ENCODE measurements at places on chromosomes 1 and 21.

DNA sequence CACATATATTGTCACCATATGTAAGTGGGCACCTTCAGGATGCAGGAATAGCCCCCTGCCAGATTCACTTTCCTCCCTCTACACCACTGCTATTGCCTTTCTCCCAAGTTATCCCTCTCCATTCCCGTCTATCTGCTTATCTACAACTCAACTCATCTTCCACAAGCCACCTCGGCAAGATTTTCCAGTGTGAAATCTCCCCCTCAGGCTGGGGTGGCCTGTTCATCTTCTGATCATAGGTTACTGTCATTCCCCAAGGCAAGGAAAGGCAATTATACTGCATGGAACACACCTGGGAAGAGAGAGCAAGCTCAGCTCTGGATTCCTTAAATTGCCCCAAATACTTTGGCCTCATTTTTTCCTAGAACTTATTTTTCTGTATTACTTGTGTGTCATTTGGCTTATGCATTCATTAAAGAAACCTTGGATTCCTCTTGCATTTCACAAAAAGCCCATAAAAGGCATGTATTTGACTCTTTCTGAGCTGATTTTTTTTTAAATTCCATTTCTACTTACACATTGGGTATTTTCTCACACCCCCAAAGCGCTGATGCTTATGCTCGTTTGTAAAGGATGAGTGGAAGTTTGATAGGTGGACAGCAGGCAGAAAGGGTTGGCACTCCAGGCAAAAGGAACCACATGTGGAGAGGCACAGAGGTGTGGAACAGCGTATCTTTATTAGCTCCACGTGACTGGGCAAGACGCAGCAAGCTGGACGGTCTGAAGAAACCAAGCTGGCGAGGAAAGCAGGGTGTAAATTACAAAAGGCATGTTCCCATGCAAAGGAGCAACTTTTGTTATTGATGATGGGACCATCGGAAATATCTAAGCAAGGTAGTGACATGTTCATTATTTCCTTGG lies 169.7 kb upstream of the RAB4A start:
- DNase-seq: no peak

GRCh38 chr21:15206514-15206913 lies 141.7 kb upstream of the NRIP1 start:
- DNase-seq: no peak

DNA sequence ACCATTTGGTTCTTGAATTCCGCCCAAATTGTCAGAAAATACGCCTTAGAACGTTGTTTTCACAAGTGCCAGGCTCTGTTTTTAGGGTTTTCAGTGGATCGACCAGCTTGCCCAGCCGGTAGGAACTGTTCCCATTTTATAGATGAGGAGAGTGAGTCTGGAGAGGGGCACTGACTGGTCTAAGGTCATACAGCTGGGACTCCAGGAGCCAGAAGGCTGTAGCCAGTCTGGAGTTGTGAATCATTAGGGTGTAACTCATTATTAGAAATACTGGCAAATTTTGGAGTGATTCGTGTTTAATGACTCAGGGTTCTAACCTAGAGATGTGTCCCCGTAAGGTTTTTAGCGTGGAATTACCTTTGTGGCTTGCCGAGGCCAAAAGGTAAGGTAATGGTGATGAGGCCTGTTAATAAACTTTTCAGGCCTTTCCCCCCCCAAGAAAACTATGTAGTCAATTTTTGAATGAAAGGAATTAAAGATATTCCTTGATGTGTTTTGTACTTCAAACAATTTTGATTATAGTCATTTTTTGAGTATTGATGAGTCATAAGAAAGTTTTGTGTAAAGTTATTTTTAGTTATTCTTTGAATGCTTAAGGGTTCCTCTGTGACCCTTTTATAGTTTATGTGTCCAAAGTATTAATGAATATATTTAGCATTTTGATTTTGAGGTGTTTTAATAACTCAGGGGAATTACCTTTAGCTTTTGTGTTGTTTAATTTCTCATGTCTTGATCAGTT lies 2.1 kb downstream of the DYRK1A start:
- no peak for DNase-seq

- peak; percentile 15 for DNase-seq
These were observed at the start of gene RIPK4 for GRCh38 chr21:41766883-41767605. RIPK4 (minus strand) TSS chr21:41767052; CDS start chr21:41767041, 11 bp downstream.

DNA sequence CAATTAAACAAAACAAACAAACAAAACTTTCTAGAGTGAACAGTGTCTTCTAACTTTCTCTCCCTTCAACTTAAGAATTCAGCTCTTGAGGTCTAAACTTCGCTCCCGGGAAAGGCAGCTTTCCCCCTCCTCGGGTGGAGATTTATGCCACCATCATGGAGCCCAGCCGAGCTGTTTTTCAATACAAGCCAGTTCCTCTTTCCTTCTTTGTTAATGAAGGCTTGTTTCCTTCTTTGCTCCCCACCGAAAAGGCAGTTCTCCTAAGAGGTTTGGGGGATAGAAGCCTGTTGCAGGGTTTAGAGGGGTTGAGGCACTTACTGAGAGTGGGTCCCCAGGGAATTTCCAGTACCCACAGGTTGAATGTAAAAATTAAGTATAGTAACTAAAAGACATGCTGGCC lies 26.5 kb downstream of the OLIG1 start:
- no peak for DNase-seq

DNA sequence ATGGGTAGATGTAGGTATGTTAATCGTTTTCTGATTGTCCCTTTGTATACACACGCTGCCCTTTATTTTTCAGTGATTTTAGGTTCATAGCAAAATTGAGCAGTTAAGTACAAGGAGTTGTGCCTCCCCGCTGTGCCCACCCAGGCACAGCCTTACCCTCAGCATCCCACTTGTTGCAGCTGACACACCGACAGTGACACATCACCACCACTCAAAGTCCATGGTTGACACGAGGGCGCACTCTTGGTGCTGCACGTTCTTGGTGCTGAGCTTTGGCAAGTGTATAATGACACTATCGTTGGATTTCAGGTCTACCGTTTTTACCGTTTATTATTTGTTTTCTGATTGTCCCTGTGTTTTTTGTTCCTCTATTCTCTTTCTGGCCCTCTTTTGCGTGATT lies 15.6 kb downstream of the C1orf159 start:
- DNase-seq: no peak

GRCh38 chr1:67609577-67610341 lies 75.2 kb upstream of the GADD45A start:
- no peak for DNase-seq

GRCh38 chr21:18460979-18461378 lies 57.4 kb upstream of the TMPRSS15 start:
- DNase-seq: no peak

DNA sequence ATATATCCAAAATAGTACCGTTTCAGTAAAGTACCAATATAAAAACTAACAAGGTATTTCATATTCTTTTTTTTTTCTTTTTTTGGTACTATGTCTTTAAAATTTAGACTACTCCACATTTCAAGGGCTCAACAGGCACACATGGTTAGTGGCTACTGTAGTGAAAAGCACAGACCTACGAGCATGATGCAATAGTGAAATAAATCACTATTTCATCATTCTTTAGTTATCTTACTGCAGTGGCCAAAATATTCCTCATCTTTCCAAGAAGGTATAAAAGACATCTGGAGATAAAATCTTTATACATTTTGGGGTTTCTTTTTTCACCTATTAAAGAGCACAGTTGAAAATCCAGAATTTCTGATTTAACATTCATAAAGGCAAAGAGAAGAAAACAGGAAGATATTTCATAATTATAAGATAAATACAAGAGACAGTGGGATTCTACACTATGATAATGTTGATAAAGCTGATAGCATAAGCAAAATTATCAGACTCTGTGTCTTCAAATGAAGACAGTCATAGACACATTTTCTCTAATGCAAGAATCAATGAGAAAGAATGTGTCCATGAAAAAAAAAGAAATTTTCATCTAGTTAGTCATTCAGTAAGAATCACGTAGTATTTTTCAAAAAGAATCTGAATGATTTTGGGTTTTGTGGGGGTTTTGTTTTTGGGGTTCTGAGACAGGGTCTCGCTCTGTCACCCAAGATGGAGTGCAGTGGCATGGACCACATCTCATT lies 41.9 kb downstream of the CEP170 start:
- no peak for DNase-seq

GRCh38 chr1:67561704-67562113 lies 123.3 kb upstream of the GADD45A start:
- DNase-seq: peak; percentile 88

GRCh38 chr1:21770201-21770600 lies 12.7 kb downstream of the USP48 start:
- DNase-seq: no peak

- no peak for DNase-seq
These were observed 42.7 kb upstream of the TMEM51 start for GRCh38 chr1:15110867-15111230.

DNA sequence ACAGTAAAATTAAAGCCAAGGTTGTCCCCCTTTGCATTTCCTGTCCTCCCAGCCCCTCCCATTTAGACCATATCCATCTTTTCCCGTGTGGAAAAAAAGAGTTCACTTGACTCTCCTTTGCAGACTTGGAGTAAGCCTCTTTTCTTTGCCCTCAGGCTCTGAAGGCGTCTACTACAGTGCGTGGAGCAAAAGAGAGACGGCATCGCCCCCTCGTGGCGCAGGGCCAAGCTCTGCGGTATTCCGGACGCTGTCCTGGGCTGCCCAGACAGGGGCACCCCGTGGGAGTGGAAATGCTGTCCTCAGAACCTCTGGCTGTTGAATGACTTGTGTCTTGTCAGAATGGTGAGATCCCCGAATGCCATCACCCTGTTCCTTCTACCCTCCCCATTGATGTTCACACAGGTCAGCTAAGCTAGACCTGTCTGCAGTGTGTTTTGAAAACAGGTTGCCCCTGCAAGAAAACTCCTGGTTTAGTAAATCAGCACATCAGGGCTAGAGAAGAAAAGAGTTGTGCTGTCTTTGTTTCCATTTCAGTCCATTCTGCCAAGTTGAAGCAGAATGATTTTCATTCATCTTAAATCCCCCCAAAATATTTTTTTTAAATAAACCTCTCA lies 12.3 kb upstream of the GJA8 start:
- peak; percentile 29 for DNase-seq

GRCh38 chr1:159743651-159744410 lies 29.4 kb upstream of the CRP start:
- DNase-seq: no peak

DNA sequence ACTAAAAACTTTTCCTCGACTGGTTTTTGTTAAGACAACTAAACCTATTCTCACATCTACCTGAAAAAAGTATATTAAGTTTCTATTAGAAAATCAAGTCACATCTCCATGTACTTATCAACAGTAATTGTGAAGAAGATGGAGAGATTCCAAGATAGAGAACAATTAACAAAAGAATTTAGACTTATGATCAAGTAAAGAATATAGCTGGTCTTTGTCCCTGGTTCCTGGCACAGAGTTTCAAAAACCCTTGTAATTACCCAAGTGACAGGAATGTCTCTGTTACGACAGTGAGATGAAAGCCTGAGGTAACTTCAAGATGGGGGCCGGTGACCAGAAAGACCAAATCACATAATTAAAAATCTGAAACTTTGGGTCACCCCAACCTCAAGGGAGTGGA lies 91.6 kb downstream of the ASH1L start:
- no peak for DNase-seq

DNA sequence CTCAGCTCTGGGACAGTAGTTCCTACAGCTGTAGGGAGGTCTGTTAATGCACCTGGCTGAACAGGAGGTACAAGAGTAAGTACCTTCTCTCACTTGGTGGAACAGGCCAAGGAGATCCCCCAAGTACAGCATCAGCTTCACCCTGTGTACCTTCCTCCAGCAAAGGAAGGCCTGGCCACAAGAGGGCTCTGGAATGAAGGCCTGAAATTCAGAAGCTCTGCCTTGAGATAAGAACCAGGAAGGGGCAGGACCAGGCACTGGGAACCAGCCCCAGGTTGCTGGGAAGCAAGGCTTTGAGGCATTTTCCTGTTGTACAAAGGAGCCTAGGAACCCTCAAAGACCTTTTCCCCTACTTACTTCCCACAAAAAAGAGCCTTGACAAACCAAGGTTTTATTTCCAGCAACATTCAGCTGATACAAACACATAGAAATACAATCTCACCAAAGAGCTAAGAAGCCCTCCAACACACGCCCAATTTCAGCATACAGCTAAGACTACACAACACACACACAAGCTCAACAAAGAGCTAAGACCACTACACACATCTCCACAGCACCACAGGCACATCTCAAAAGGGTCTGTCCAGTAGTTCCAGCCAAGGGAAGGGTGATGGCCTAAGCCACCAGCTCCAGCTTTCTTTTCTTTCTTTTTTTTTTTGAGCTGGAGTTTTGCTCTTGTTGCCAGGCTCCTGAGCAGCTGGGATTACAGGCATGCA lies 23.5 kb downstream of the F11R start:
- DNase-seq: no peak
